ENCODE measurements at places on chromosomes 12 and 14.
A peak's percentile ranks its signal among the peaks of the same experiment; 100 is the strongest.

- DNase-seq, result no peak
Observed at GRCh38 chr12:64707362-64707761, 51.8 kb downstream of the GNS start.

DNA sequence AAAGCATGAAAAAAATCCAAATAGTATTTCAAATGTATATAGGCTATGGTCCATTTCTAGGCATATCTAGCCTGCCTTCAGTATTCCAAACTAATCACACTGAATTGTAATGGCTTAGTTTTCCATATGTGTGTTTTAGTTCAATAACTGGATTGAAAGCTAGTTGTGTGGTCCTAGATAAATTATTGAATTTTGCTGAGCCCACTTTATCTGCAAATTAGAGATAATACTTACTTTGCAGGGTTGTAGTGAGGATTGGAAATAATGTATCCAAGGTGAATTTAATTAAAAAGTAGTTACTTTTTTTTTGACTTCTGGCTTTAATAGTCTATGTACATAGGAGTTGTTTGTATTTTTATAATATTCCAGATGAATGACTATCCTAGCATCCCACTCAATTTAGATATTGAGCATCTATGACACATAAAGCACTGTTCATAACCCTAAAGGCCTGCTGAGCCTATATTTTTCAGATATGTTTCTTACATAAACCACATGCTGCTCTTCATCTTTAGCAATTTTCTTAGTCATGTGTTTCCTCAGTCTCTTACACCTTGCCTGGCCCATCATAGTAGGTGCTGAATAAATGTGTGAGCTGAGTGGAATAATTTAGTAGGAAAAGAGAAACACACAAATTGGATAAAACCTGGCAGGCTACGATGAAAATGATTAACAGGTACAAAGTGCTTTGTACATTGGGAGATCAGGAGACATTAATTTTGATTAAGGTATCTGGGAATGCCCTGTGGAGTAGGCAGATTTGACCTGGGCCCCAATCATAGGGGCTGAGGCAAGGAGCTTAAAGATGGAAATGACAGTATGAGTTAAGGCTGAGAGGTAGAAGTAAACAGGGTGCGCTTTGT lies 1.1 kb upstream of the ATP23 start:
- DNase-seq, result no peak

GRCh38 chr12:117235261-117235660 lies 45.0 kb upstream of the FBXO21 start:
- no peak for DNase-seq

DNA sequence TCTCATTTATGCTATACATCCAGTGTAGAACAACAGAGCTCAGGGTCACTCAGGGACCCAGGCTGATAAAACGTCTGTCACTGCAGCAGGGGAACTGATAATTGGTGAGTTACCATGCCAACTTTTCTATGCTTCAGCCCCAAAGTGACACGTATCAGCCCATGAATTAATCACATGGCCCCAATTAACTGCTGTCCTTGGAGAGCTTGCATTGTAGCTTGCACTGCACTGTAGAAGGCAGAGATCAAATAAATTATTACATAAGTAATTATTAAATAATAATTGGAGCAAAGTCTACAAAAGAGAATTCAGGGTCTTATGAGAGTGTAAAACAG lies 144.6 kb downstream of the SUDS3 start:
- DNase-seq, result no peak

- peak; percentile 48 for DNase-seq
Observed at GRCh38 chr12:109715310-109716091, 1.9 kb downstream of the FAM222A start.

DNA sequence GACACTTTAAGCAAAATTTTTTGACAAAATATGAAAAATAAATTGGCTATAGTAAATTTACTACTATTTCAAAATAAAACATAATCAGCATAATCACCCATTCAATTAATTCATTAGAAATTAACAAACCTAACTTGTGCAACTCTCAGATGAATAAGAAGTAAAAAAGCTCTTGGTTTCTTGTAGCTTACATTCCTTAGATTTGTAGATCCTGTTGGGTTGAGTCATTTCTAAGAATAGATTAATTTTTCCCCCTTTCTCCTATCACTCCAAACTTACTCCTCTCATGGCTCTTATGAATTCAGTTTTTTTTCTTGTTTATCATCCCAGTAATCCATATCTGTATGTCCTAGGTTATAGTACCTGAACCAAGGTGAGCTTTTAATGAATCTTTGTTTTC lies 230.9 kb upstream of the LRIG3 start:
- DNase-seq, result no peak

- no peak for DNase-seq
Observed at GRCh38 chr12:18171571-18171970, 81.6 kb upstream of the RERGL start.

GRCh38 chr12:132503618-132504204 lies 13.8 kb downstream of the FBRSL1 start:
- no peak for DNase-seq

GRCh38 chr12:92085040-92085735 lies 60.5 kb downstream of the BTG1 start:
- DNase-seq, result no peak

- DNase-seq, result no peak
Observed at GRCh38 chr12:28611115-28611435, 420.8 kb downstream of the CCDC91 start.

DNA sequence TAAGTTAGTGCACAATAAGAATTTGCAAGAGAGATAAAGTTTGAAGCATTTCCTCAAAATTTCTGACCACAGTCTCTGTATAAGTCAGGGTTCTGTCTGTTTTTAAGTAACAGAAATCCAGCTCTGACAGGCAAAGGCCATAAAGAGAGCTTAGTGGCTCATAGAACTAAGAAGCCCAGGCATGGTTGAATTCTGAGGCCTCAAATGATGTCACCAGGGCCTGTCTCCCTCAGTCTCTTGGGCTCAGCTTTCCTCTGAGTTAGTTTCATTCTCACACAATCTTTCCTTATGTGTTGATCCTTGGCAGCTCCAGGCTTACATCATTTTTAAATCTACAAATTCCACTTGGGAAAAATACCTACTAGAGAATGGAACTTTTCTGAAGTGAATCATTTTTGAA lies 173.4 kb upstream of the ATP2B1 start:
- peak; percentile 19 for DNase-seq

DNA sequence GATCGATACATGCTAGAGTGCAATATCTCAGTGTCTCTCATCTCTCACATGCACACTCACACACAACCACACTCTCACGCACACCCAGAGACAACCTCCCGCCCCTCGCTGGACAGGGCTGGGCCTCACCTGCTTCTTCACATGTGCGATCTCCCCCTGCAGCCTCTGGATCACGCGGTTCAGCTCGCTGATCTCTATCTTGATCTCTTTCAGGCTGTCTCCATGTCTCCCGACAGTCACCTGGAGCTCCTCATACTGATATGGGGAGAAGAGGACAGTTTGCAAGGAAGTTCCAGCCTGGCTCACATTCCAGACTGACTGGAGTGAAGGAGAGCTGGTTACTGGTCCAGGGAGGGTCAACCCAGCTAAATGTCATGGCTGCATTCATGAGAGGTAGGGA lies 4.4 kb downstream of the KRT2 start:
- no peak for DNase-seq

- no peak for DNase-seq
Observed at GRCh38 chr12:119082496-119082895, 96.2 kb upstream of the HSPB8 start.

GRCh38 chr12:26277506-26278246 lies 82.3 kb downstream of the SSPN start:
- no peak for DNase-seq

DNA sequence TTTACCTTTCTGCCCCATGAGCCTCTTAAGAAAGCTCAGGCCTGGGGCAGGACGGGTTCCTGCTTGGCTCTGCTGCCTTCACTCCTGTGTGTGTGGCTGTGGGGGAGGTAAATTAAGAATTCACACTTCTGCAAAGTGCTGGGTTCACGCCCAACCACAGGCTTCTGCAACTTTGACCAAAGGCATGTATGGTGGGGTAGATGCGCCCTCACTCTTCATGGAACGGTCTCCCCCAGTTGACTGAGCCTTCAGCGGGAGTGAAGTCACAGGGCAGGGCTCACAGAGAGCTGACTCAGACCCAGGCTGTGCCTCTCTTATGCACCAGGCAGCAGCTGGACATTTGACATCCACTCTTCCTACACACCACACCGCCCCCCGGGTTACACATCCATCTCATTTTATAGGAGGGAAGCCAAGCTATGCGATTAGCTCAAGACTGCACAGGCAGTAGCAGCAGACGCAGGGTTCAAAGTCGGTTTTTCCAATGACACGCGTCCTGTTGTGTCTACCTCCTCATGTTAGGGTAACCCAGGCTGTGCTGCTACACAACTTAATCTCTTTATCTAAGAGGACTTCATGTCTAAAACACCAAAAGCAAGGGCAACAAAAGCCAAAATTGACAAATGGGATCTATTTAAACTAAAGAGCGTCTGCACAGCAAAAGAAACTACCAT lies 15.4 kb upstream of the BCL11B start:
- no peak for DNase-seq

DNA sequence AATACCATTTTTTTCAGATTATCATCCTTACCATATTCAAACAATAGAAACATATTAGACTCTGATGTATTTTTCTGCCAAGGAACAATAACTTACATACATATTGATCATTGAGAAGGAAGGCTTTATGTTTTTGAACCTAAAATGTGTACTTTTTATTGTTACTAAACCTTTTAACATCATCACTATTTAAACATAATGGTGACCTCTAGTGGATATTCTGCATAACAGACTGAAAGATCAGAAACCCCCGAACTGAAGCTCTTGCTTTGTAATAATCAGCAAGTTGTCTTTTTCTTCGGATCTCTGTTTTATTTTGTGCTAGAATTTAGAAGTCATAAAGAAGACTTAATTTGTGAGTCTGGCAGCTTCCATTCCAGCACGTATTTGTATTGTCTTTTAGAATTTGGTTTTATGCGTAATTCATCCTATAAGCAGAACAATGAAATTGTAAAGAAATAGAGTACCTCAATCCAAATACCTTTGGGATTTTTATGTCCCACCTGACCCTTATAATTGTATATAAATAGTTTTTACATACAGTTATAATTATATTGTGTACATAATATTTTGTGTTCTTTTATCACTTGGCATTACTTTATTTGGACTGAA lies 125.9 kb upstream of the ATF1 start:
- DNase-seq, result peak; percentile 62

- no peak for DNase-seq
Observed at GRCh38 chr14:20262642-20263128, 23.6 kb downstream of the OR11H4 start.

DNA sequence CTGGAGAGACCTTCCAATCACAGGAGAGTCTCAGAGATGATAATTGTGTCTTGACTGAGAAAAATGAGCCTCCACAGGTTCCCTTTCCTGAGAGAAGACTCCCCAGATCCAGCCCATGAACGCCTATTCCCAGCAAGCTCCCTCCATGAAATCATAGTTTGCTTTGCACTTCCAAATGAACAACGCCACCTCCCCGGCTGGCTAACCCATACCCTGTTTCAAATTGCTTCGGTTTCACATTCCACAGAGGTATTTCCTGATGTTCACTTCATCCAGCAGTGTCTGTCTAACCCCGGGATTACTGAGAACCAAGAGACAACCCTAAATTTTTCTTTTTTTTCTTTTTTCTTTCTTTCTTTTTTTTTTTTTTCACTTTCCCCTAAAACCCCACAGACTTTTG lies 124.1 kb upstream of the RFLNA start:
- DNase-seq, result no peak

- DNase-seq, result no peak
Observed at GRCh38 chr12:50545786-50546185, 41.0 kb downstream of the DIP2B start.

DNA sequence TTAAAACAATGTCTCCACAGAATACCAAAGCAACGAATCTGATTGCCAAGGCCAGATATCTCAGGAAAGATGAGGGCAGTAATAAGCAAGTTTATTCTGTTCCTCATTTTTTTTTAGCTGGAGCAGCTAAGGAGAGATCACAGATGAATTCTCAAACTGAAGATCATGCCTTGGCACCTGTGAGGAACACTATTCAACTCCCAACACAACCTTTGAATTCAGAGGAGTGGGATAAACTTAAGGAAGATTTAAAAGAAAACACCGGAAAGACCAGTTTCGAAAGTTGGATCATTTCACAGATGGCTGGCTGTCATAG lies 994 bp downstream of the PRORP start:
- no peak for DNase-seq

DNA sequence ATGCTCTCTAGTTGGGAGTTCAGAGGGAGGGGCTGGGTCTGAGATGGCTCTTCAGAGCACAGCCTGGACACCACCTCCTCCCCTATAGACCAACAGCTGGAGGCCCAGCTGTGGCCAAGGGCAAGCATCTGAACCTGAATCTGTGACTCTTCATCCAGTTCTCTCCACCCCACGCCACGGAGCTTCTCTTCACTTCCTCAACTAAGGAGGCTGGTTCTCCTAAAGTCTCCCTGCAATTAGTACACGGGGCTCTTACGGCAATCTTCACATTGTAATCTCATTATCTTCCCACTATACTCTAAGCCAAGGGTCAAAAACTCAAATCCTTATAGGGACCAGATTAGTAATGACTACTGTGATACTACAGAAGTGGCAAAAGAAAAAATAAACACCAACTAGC lies 9.8 kb downstream of the NRDE2 start:
- DNase-seq, result no peak

DNA sequence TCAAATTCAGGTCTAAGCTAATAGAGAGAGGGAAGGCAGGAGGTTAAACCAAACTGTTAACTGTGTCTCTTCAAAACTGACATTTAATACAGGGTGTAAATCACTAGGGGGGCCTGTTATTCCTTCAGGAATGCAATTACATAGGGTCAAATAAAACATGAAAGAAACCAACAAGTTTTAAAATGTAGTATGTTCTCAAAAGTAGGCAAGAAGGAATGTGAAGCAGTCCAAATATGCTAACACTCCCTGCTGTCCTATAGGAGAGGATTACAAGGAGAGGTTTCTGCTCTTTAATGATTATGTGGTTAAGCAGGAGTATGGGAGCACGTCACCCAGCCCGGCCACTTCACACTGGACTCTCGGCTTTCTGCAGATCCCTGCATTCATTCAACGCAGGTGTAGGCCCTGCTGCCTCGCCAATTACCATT lies 42.5 kb upstream of the BMP4 start:
- no peak for DNase-seq

DNA sequence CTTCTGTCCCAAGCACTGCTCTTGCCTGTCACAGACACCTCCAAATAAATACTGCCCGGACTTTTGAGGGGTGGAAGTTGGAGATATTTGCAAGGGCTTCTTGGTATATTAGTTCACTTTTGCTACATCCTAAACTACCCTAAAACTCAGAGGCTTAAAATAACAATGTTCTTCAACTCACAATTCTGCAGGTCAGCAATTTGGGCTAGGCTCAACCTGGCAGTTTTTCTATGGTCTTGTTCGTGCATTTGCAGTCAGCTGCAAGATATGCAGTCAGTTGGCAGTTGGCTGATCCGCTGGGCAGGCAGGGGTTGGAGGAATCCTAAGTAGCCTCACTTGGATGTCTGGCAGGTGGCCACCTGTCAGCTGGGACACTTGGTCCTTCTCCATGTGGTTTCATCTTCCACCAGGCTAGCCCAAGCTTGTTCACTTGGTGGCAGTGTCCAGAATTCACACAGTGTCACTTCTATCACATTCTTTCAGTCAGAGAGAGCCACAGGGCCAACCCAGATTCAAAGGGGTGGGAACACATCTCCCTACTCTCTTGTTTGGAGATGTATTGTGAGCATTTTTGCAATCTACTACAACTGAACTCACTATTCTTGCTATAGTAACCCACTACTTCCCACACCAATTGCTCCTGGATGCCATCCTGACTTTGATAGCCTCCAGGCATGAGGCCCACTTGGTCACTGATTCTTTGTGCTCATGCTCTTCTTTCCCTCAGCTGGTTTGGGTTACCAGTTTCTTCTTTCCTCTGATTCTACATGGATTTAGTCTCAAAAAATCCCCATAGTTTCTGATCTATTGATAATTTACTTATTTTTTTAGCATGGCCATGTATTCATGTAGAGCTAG lies 27.8 kb upstream of the CAPRIN2 start:
- no peak for DNase-seq
